ENCODE measurements at places on chromosomes 11 and 22.

- DNase-seq: no peak
- H3K4me1 ChIP-seq: peaks cover 3% of the 10 kb centered on the region
- H3K4me3 ChIP-seq: no peak overlapping the region
- H3K36me3 ChIP-seq: no peaks in the 10 kb centered on the region
- peaks cover 2% of the 10 kb centered on the region for H3K27me3 ChIP-seq
- H3K27ac ChIP-seq: no peak overlapping the region
Measured at GRCh38 chr22:29400576-29400975, 12.2 kb upstream of the AP1B1 start.

DNA sequence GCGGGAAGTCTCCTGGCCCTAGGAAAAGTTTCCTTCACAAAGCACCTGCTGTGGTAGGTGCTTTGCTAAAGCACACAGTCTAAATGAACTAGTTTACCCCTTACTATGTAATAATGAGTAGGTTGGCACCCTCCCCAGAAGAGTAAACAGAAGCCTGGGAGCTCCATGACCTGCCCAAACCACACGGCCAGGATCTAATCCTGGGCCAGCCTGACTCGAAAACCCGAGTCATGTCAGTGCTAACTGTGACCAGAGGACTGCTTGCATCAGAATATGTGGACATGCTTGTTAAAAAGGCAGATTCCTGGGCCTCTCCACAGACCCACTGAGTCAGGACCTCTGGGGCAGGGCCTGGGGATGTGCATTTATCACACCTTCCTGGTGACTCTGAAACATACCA is 67.7 kb downstream of the PANX1 start:
- DNase-seq: no peak
- peaks cover 2% of the 10 kb centered on the region for H3K27me3 ChIP-seq
- no peak overlapping the region for H3K27ac ChIP-seq
- no peaks in the 10 kb centered on the region for H3K36me3 ChIP-seq

GRCh38 chr22:43346521-43346929 is 3.4 kb upstream of the SCUBE1 start:
- peak; percentile 46 for DNase-seq
- peaks cover 31% of the 10 kb centered on the region for H3K27me3 ChIP-seq
- H3K27ac ChIP-seq: no peak overlapping the region
- no peak overlapping the region for H3K4me3 ChIP-seq
- peaks cover 10% of the 10 kb centered on the region for H3K4me1 ChIP-seq

GRCh38 chr11:119912229-119912628 is 183.2 kb upstream of the NECTIN1 start:
- H3K27ac ChIP-seq: no peak overlapping the region
- no peaks in the 10 kb centered on the region for H3K36me3 ChIP-seq
- H3K27me3 ChIP-seq: peaks cover 10% of the 10 kb centered on the region
- H3K4me1 ChIP-seq: no peaks in the 10 kb centered on the region
- no peak for DNase-seq
- no peak overlapping the region for H3K4me3 ChIP-seq

GRCh38 chr11:27398400-27398770 is 35.4 kb upstream of the CCDC34 start:
- H3K4me1 ChIP-seq: no peaks in the 10 kb centered on the region
- no peak overlapping the region for H3K4me3 ChIP-seq
- H3K36me3 ChIP-seq: no peaks in the 10 kb centered on the region
- H3K27ac ChIP-seq: no peak overlapping the region
- H3K27me3 ChIP-seq: peaks cover 5% of the 10 kb centered on the region

DNA sequence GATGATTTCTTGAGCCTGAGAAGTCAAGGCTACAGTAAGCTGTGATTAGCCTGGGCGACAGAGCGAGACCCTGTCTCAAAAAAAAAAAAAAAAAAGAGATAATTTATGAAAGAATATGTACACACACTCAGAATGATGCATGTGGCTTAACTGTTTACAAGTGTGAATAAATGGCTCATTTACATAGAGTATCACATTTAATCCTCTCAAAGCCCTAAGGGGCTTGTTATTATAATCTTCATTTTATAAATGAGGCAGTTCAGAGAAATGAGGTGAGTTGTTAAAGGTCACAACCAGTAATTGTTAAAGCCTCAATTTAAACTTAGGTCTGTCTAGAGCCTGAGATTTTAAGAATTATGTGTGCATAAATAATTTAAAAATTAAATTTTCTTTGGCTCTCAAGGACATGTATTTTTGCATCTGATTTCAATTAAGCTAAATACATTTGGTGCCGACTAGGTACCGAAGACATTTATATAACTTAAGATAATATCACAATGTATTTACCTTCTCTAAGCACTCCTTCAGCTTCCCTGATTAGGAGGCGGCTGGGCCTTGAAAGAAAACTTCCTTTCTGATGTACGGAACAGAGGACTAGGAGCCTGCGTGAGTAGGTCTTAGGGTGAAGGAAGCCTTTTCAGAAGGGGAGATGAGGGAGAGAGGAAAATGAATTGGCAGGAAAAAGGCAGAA is 28.5 kb upstream of the DDX6 start:
- no peaks in the 10 kb centered on the region for H3K27me3 ChIP-seq
- H3K36me3 ChIP-seq: no peaks in the 10 kb centered on the region
- H3K4me3 ChIP-seq: peak overlapping the region; percentile 75
- peak overlapping the region; percentile 97 for H3K27ac ChIP-seq
- peaks cover 27% of the 10 kb centered on the region for H3K4me1 ChIP-seq

DNA sequence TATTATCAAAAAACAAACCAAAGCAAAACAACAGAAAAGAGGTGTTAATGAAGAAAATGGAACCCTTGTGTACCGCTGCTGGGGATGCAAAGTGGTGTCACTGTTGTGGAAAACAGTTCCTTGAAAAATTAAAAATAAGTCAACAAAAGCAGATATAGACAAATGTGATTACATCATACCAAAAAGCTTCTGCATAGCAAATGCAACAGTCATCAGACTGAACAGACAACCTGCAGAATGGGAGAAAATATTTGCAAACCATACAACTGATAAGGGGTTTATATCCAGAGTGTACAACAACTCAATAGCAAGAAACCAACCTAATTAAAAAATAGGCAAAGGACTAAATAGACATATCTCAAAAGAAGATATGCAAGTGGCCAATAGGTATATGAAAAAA is 22.9 kb upstream of the CARS1 start:
- no peak for DNase-seq
- no peak overlapping the region for H3K4me3 ChIP-seq
- H3K27ac ChIP-seq: no peak overlapping the region
- no peaks in the 10 kb centered on the region for H3K4me1 ChIP-seq

DNA sequence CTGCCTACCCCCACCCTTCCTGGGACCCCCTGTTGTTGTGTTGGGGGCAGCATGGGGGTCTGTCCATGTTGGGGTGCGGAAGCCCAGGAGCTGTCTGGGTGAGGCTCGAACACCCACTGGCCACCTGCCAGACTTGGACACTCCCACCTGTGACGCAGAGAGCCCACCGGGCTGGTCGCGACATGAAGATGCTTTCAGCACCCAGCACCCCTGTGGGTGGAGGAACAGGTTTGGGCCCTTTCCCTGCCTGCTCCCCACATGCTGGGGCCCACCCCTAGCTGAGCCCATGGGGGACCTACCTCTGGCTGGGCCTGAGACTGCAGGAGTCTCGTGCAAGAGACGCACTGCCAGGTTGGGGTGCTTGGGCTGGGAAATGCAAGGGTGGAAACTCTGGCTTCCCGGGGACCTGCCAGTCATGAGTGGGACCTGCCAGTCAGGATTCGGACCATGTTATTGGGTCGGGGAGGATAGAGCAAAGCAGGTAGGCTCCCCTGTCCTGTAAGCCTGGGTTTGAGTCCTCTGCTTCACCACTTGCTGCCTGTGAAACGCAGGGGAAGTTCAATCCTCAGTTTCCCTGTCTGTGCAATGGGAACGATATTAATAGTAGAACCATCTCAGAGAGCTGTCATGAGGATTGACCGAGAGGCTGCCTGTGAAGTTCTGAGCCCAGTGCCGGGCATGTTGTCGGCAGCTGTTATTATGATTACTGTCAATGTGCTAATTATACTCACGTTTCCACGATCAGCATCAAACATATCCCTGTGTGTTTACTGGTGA is 24.1 kb downstream of the KIAA1671 start:
- no peaks in the 10 kb centered on the region for H3K4me1 ChIP-seq
- no peak overlapping the region for H3K4me3 ChIP-seq
- no peaks in the 10 kb centered on the region for H3K36me3 ChIP-seq
- peaks cover 4% of the 10 kb centered on the region for H3K27me3 ChIP-seq
- DNase-seq: no peak

- DNase-seq: no peak
- H3K27ac ChIP-seq: no peak overlapping the region
- H3K27me3 ChIP-seq: peaks cover 11% of the 10 kb centered on the region
- H3K36me3 ChIP-seq: no peaks in the 10 kb centered on the region
Measured at GRCh38 chr11:134995741-134996140, 583.7 kb upstream of the B3GAT1 start.

DNA sequence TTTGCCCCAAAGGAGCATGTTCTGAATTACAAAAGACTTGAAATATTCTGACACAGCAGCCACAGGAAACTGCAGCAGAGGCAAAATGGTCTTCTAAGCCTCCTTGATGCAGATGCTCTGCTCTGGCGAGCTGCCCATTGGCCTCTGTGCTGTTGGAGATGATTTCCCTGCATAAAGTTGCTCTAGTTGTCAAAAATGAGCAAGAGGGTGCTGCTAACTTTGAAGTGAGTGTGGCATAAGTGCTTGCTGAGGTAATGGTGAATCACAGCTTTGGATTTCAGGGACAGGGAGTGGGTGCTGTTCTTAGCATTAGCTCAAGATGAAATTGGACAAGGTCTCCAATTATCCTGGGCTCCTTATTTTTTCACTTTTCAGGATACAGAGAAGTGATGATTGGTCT is 435.4 kb downstream of the TMEM135 start:
- H3K27me3 ChIP-seq: peaks cover 2% of the 10 kb centered on the region
- no peaks in the 10 kb centered on the region for H3K4me1 ChIP-seq
- no peak overlapping the region for H3K4me3 ChIP-seq

DNA sequence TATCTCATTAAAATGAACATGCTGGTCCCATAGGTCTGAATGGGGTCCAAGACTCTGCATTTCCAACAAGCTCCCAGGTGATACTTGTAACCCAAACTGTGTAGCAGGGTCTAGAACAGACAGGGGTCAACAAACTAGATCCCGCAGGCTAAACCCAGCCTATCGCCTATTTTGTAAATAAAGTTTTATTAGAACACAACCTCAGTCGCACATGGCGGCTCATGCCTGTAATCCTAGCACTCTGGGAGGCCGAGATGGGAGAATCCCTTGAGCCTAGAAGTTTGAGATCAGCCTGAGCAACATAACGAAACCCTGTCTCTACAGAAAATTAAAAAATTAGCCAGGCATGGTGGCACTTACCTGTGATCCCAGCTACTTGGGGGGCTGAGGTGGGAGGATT is 42.3 kb upstream of the HMGXB4 start:
- DNase-seq: no peak
- no peak overlapping the region for H3K27ac ChIP-seq
- H3K4me3 ChIP-seq: no peak overlapping the region
- H3K4me1 ChIP-seq: no peaks in the 10 kb centered on the region
- peaks cover 2% of the 10 kb centered on the region for H3K36me3 ChIP-seq

DNA sequence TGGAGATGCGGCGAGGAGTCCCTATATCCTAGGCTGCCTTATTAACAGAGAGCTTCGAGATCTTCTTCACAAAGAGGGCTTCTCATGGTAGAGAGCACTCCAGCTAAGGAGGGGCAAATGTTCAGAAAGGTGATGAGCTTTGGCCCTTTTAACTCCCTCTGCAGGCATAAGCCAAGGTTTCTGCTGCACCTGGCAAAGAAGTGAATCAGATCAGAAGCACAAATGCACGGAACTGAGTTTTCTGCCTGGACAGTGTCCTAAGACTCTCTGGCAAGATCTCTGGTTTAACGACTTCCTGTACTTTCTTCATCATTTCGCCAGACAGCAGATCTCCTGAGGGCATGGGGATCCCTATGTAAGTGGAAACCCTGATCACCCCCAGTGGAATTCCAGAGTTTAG is 37.2 kb downstream of the POU2AF3 start:
- no peak overlapping the region for H3K4me3 ChIP-seq
- no peak for DNase-seq
- H3K36me3 ChIP-seq: peaks cover 27% of the 10 kb centered on the region
- H3K27me3 ChIP-seq: no peaks in the 10 kb centered on the region
- no peak overlapping the region for H3K27ac ChIP-seq

- H3K27ac ChIP-seq: no peak overlapping the region
- DNase-seq: no peak
- H3K4me3 ChIP-seq: no peak overlapping the region
- no peaks in the 10 kb centered on the region for H3K27me3 ChIP-seq
- H3K36me3 ChIP-seq: peaks cover 14% of the 10 kb centered on the region
Measured at GRCh38 chr11:9775398-9775779, 111.5 kb downstream of the SWAP70 start.

- H3K4me1 ChIP-seq: no peaks in the 10 kb centered on the region
- no peak overlapping the region for H3K4me3 ChIP-seq
- no peak overlapping the region for H3K27ac ChIP-seq
- H3K36me3 ChIP-seq: no peaks in the 10 kb centered on the region
Measured at GRCh38 chr11:79080551-79080950, 360.3 kb downstream of the TENM4 start.

GRCh38 chr11:117072517-117073461 is 25.4 kb downstream of the SIK3 start:
- H3K4me1 ChIP-seq: peaks cover 38% of the 10 kb centered on the region
- no peak overlapping the region for H3K27ac ChIP-seq
- no peak for DNase-seq
- H3K4me3 ChIP-seq: no peak overlapping the region
- H3K36me3 ChIP-seq: peaks cover 8% of the 10 kb centered on the region
- H3K27me3 ChIP-seq: no peaks in the 10 kb centered on the region
